ENCODE measurements at places on chromosomes 3 and 15.

DNA sequence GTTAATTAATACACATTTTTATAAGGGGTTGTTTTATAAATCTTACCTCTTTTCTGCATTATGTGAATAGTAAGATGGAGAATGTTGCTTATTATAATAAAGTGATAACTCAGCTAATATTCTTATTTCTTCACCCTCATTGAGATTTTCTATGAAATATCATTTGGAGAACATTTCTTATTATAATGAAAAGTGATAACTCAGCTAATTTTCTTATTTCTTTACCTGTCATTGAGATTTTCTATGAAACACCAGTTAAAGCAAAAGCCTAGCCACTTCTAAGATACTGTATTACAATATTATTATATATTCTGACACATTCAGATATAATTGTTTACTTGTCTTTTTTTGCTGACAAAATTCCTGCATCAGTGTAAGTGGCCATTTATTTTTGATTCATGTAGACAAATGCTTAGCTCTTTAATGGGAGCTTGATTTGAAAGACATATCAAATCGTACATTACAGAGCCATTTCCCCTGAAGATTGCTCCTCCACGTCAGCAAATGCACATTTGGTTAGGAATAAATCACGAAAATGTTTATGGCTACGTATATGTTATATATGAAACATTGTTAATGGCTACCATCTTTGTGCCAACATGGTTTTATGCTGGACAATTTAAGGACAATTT, 427.5 kb downstream of the CHL1 start:
- DNase-seq, result no peak

DNA sequence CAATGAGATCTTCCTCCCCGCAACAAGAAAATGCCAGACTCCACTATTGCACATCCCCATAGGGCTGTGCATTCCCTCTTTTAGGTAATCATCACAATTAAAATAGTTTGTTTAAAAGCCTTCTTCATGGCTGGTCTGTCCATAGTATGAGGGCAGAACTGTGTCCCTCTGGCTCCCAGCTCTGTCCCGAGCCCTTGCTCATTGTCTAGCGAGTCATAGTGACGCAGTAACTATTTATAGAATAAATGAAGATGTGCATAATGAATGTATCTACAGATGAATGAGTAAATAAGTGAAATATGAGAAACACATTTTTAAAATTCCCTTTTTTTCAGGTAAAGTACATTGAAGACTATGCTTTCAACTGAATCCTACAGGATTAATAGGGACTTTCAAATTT, 128.4 kb upstream of the TMC3 start:
- DNase-seq, result no peak

GRCh38 chr3:88059380-88060170, 520 bp downstream of the ZNF654 start:
- DNase-seq, result no peak

- DNase-seq, result no peak
These were observed 112.5 kb downstream of the ZNF385D start for GRCh38 chr3:21638488-21638887.

GRCh38 chr3:140377644-140378043, 300.2 kb upstream of the TRIM42 start:
- no peak for DNase-seq

- DNase-seq, result no peak
These were observed 14.0 kb downstream of the TMEM158 start for GRCh38 chr3:45212095-45212468.

DNA sequence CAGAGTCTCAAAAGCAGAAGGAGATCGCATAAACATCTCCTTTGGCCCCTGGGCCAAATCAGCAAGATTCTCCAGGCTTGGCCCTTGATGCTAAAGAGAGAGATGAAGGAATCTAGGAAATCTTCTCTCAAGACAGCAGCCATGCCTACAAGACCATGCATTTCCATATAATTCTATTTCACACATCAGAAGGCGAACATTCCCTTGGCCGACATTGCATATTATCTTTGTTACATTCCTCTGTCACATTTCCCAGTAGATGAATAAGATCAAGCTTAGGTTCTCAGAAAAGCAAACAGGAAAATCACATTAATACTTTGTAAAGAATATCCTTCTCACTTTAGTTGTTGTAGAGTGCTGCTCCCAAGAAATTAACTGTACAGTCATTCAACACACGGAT, 21.3 kb downstream of the GASK1A start:
- no peak for DNase-seq

- DNase-seq, result no peak
These were observed 749.8 kb upstream of the SGO1 start for GRCh38 chr3:20935791-20936190.

DNA sequence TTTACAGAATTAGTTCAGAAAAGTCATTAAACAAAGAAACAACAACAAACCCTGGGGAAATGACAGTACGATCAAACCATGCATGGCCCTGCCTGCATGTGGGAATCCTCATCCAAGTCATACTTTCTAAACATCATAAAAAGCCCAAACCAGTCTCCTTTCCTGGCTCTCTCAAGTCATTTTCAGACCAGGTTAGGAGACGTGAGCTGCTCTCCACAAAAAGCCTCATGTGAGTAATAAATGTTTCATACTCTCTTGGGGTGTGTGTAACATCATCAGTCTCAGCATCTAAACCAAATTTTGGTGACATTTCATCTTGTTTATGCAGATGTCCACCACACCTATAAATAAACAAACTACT, 18.9 kb downstream of the GREM1 start:
- DNase-seq, result no peak

- no peak for DNase-seq
These were observed 26.8 kb upstream of the SEMA4B start for GRCh38 chr15:90174140-90174875.

DNA sequence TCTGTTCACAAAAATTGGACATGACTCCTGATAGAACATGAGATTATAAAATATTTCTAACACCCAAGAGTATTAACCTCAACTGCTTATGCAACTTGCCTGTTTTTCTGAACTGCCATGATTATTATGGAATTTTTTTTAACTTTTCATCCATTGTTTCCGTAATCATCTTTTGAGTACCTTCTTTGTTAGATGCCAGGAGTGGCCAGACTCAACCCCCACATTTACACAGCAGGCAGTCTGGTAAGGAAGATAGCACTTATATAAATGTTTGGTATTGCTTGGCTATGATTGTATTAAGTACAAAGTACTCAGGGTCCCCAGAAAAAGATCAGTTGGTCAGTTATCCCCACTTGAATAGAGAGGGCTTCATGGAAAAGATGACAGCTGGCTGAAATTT, 74.3 kb downstream of the CRYBG3 start:
- no peak for DNase-seq

DNA sequence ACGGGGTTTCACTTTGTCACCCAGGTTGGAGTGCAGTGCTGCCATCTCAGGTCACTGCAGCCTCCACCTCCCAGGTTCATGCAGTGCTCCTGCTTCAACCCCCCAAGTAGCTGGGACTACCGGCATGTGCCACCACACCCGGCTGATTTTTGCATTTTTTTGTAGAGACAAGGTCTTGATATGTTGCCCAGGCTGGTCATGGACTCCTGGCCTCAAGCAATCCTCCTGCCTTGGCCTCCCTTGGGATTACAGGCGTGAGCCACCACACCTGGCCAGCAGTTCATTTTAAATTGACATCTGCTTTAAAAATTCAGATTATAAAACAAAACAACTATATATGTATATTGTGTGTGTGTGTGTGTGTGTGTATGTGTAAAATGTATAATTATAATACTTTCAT, 38.3 kb downstream of the CALML4 start:
- no peak for DNase-seq

GRCh38 chr3:45802146-45802545, 5.8 kb upstream of the SLC6A20 start:
- DNase-seq, result no peak

GRCh38 chr3:32457971-32458471, 44.6 kb downstream of the CMTM6 start:
- DNase-seq, result no peak

DNA sequence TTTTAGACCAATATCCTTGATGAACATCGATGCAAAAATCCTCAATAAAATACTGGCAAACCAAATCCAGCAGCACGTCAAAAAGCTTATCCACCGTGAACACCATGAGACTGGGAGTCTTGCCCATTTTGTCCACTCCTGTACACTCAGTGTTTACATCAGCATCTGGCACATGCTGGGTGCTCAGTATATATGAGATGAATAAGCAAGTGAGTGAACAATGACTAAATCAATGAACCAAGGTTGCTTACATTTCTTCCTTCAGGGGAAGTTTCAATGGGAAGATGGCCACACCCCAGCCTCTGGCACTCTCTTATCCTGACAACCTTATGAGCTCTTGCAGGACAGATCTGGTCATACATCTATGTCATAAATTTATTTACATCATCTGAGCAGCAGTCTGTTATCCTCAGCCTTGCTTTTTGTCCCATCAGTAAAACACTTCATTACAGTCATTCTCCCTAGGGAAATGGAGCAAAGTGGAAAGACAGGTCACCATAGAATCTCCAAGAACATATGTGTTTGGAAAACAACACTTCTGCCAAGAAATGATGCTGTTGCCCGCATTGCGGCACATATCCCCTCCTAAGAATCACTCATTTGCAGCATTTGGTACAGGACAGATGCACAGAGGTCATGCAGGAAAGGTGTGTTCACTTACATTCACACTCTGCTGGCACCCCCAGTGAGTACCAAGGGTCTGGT, 171.8 kb upstream of the EIF1B start:
- no peak for DNase-seq

GRCh38 chr3:148815316-148816110, 12.1 kb upstream of the CPB1 start:
- no peak for DNase-seq

DNA sequence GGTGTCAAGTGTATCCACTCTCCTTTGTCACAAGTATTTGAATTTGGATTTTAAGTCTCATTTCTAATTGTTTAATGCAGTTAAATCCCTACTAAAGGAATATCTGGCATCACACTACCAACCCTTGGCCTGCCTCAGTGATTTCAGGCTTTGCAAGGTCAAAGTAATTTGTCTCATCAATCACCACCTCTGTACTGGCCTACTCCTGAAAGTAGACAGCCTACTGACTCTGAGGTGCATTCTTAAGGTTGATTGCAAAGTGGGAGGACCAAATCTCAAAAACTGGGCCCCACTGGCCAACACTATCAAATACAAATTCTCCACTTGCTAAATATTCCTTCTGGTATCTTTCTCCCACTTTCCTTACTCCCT, 851 bp upstream of the TEX55 start:
- DNase-seq, result no peak

- no peak for DNase-seq
These were observed 2.0 kb upstream of the BAHD1 start for GRCh38 chr15:40438712-40439111.

- DNase-seq, result no peak
These were observed 35.3 kb downstream of the ARPP21 start for GRCh38 chr3:35674451-35675109.

GRCh38 chr3:80051602-80051962, 283.8 kb upstream of the ROBO1 start:
- no peak for DNase-seq

DNA sequence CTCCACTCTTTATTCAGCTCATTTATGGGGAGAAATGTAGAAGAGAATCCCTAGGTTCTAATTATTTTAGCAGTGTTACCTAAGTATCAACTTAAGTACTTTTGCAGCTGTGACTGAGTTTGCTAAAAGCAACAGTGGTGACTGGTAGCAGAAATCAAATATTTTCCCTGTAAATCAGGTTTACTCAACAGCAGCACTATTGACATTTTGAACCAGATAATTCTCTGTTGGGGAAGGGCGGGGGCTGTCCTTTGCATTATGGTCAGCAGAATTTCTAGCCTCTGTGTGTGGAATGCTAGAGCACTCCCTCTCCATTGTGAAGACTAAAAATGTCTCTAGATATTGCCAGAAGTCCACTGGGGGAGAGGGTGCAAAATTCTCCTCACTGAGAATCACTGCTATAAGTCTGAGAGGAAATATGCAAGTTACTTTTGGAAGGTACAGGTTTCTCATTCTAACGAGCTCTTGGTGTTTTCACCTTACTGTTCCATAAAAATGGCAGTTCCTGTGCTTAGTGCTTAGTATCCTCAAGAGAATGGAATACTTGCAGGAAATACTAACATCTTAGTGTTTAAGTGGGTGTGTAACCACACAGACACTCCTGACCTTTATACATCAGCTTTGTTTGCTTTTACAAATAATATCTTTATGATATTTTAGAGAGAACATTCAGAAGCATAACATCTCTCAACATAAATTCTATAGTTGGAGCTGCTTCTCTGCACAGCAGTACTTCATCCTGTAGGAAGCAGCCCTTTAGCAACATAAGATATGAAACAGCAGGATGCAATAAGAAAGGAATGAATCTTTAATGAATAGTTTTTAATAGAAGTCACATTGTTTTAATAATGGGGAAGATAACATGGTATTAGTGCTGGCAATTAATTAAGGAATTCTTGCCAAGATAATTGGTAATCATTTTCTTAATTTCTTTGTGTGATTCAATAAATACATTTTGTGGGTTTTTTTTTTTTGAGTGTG, 246.5 kb upstream of the GOLIM4 start:
- DNase-seq, result no peak

GRCh38 chr3:141094790-141095545, 43.8 kb downstream of the SPSB4 start:
- no peak for DNase-seq

DNA sequence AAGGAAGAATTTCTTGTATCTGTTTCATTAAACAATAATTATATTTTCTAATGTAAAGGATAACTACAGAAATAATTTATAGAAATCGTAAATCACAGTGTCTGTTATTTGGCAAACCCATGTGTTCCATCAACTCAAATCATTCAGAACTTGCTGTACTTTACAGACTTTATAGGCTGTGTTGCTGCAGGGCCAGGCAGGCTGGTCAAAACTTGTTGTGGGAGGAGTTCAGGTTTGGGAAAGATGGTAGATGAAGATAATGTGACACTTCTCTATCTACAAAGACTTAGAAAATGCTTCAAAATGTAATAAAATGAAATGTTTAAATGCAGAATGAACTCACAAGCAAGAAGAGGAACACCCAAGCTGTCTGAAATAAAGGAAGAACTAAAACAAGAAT, 183.4 kb downstream of the SEMA6D start:
- no peak for DNase-seq

DNA sequence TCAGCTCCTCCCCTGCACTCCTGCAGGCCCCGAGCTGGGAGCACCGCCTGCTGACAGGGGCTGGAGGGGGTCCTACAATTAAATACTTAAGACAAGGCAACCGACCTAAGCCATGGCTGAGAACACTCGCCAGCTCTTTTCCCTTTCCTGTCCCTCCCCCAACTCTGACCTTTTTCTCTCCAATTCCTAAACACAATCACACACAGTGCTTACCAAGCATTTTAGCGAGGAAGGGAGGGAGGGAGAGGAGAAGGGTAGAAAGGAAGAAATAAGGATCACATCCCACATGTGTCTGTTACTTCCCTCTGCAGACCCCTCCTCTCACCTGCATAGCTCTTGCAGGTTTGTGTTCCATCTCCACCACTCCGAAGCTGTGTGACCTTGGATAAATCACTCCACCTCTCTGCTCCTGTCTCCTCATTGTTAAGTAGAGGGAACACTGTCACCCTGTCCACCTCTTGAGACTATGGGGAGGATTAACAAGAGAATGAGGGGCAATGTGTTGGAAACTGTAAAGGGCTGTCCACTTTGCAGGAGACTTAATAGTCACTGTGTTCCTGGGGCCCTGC, 63.6 kb downstream of the CYP11A1 start:
- no peak for DNase-seq

- DNase-seq, result no peak
These were observed 105.8 kb upstream of the RASGRP1 start for GRCh38 chr15:38670128-38671005.

- DNase-seq, result peak; percentile 71
These were observed 55.6 kb downstream of the SMAD3 start for GRCh38 chr15:67120839-67121643.
